Brain microvascular endothelial cell (primary cell): ENCODE measurements at places on chromosomes 16 and 17.

DNA sequence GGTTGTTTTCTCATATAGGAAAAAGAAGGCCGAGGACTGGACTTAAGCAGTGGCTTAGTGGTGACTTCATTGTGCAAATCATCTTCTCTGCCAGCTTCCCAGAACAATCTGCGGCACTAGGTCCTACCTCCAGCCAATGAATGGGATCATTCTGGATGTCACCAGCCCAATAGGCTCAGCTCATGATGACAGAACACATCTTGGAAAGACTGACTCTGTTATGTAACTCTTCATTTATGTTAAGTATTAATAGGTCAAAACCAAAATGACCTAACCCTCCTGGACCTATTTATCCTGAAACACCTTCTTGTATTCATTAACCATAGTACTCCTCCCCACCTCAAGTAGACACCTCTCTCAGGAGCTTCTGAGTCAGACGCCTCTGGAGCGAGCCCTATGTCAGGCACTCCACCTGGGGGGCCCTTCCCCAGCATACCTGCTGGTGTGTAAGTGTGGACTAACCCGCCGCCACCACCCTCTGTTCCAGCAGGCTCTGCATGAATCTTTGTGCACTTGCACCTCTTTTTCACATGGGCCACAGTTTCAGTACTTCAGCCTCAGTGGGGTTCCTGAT is 7.2 kb downstream of the ARL2BP start:
- DNase-seq = no peak

DNA sequence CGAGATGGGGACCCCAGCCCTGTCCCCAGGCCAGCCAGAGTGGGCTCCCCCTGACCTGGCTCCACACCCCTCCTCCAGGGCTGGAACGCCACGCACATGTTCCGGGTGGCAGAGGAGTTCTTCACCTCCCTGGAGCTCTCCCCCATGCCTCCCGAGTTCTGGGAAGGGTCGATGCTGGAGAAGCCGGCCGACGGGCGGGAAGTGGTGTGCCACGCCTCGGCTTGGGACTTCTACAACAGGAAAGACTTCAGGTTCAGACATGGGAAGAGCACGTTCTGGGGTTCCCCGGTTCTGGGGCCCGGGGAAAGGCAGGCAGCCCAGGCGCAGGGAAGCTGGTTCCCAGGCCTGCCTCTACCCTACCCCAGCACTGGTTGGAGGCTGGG is 4.6 kb downstream of the ACE start:
- no peak for DNase-seq

- no peak for DNase-seq
Observed at GRCh38 chr16:6571044-6571443, 761.6 kb upstream of the RBFOX1 start.

- no peak for DNase-seq
Observed at GRCh38 chr16:5891296-5891695, 793.7 kb upstream of the EEF2KMT start.

- DNase-seq = no peak
Observed at GRCh38 chr17:21177401-21177800, 36.6 kb downstream of the TMEM11 start.

- no peak for DNase-seq
Observed at GRCh38 chr17:50265690-50266315, 8.5 kb upstream of the TMEM92 start.

DNA sequence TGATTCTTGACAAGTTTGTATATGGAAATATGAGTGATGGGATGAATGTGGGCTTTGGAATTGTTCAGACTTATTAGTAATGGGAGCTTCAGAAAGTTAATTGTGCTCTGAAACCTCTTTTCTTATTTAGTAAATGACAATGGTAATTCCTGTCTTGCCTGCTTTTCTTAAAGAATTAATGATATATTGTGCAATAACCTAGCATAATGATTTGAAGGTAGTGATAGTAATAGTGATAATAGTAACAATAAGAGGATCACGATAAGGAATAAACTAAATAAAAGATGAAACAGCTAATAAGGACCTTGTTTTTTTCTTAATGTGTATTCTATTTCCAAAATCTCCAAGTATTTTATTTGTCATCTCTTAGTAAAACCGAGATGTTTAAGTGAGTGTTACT is 245.0 kb upstream of the CPHXL start:
- no peak for DNase-seq

DNA sequence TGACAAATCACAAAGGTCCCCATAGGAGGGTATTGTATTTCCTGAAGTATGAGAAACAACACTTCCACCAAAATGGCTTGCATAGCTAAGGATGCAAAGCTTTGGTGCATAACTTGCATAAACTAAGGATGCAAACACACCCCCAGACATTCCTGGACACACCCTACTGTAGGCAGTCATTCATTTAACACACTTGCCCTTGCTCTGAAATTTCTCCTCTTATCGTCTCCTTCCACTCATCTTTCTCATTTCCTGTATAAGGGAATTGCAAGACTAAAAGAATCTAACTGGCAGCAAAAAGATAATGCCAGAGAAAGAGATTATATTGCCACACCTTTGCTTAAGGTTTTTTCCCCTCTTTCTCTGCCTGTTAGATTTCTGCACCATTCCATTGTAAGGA is 28.3 kb downstream of the CHD9 start:
- no peak for DNase-seq

- peak; percentile 58 for DNase-seq
Observed at GRCh38 chr17:12545877-12546513, 119.7 kb upstream of the MYOCD start.

DNA sequence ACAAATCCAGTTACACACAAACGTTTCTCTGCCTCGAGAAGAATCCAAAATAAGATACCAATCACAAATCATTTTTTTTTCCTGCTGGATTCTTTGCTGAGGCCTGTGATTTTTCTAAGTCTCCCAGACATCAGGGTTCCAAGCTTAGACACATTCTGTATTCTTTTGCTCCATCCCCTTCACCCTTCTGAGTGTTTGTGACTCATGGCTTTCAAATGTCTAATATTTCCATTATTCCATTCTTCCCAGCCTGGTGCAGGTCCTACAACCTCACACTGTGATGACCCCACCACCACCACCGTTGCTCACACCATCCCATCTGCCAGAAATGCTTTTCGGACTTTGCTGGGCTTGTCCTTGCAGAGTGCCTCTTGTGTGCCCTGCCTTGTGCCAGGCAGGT is 480.1 kb downstream of the SOX9 start:
- peak; percentile 88 for DNase-seq

DNA sequence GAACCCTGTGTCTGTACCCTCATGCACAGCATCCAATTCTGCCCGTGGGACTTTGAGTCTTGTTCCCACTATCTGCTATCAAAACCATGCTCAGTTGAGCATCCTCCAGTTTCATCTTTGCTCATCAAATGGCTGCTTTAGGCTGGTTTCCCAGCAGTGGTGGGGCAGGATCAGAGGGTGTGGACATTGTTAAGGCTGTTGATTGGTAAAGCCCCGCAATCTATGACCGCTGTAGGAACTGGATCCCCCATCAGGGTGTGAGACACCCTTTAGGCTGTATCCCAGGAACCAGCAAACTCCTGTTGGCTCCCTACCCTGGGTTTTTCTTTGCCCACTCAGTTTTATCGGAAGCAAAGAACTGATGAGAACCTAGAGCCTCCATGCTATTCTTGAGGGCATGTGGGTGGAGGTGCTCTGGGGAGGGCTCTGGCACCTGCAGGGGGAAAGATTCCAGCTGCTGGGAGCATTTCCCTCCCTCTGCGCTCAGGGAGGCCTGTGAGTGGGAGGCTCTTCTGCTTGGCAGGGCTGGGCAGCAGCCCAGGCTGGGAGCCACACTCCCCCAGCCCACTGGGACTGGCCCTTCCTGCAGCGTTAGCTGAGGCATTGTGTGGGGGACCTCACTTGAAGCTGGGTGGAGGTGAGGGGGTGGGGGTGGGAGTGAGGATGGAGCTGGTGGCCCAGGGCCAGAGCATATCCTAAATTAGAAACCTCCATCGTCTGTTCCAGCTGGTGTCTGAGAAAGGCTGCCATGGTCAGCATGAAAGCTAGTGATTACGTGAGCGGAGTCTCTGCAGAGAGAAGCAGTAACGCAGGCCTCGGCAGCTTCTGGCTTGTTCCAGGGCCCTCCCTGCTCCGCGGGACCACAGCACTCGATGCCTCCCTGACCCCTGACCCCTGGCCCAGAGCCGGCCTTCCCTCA is 160.6 kb downstream of the IRF8 start:
- DNase-seq = no peak

- DNase-seq = no peak
Observed at GRCh38 chr16:28901862-28902261, 23.2 kb downstream of the RABEP2 start.

DNA sequence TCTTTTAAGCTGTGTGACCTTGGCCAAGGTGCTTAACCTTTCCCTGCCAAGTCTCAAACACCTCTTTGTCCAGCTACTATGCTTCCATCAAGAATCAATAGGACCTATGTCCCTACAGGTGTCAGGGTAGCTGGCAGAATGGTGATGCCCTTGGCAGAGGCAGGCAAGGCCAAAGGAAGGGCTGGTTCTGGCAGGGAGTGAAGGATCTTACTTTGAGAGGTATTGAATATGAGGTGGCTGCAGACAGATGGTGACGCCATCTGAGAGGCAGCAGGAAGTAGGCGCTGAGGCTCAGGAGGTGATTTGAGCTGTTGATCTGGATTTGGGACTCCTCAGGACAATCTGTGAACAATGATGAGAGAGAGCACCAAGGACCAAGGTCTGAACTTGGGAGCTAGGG is 12.5 kb downstream of the ABCC3 start:
- DNase-seq = no peak

GRCh38 chr17:49120166-49120565 is 12.4 kb upstream of the B4GALNT2 start:
- no peak for DNase-seq

DNA sequence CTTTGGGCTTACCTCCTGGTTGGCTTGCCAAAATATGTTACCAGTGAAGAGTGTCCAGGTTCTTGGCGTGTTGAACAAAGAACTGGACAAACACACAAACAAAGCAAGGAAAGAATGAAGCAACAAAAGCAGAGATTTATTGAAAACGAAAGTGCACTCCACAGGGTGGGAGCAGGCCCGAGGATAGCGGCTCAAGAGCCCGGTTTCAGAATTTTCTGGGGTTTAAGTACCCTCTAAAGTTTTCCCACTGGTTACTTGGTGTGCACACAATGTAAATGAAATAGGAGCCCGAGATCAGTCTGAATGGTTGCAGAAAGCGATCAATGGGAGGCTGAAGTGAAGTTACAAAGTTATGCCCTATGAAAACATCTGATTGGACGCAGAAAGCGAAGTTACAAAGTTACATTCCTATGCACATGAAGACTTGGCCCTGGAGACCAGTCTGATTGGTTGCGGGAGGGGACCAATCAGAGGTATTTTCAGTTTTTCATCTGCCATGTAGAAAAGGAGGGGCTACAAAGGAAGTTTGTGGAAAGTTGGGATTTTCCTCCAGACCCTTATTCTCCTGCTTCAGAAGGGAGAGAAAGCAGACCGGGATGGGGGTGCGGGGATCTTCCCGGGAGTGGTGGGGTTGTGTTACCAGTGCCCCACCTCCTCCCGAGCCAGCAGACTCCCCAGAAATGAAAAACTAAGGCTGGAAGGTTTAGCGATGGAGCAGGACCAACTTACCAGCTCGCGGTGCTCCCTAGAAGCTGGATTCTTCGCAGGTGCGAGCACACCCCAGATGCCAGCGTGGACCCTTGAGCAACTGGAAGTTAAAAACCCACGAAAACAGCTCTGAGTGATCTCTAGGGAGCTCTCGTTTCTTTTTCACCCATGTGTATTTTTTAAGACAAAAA is at the start of gene SLFN12:
TSS of gene SLFN12 (minus strand) at position 325 of the 899 bp plus-strand sequence. CDS start 9,472 bp downstream, outside the sequence.
- peak; percentile 95 for DNase-seq

- no peak for DNase-seq
Observed at GRCh38 chr16:82625066-82625968, 1.5 kb upstream of the CDH13 start.

DNA sequence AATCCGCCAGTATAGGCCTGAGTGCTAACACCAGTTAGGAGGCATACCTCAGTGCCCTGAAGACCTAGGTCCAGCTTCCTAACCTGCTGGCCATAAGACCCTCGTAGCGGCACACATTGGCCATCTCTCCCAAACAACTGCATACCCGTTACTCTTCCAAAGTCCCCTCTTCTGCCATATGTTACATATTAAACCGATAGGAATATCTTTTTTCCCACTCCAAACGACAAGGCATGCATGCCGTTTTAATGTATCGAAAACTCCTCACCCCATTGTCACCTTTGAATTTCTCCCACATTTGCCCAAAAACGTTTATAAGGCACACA is 721 bp upstream of the AXIN2 start:
- DNase-seq = no peak

DNA sequence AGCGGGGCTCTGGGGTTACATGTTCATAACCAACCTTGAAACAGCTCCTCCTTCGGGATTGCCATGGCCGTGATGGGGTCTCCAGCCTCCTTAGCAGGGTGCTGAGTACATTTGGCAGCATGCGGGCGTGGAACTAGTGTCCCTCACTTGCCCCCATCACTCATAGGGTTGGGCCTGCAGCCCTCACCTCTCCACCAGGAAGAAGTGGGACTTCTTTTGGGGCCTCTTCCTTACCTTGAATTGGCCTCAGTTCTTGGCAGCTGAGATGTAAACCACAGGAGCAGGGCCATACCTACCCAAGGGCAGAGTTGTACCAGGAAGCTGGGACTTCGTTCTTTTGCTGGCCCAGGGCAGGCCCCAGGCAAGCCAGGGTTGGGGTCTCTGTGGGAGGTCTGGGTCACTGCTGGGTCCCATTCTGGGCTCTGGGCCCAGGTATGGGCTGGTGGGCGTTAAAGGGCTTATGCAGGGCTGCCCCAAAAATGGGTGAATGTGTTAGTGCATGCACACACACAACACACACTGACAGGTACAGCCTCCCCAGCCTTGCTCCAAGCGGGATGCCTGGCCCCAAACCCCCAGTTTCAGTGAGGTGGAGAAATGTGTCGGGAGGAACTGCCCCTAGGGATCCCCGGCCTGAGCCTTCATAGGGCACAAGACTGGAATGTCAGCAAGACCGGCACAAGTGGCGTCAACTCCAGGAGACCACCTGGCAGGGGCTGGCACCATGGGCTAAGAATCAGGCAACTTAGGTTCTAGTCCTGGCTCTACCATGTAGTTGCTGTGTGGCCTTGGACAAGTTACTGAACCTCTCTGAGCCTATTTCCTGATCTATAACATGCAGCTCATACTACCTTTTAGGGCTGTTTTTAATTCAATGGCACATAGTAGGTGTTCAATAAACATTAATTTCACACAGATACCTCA is 3.9 kb upstream of the KRT15 start:
- no peak for DNase-seq

- no peak for DNase-seq
Observed at GRCh38 chr16:58500430-58501241, 693 bp downstream of the NDRG4 start.
